ENCODE measurements at places on chromosomes 4 and X. TPM values are rescaled to one million over a fixed set of nuclear protein-coding genes. Genes with fewer than 3 reads are reported as not detected.
A peak's percentile ranks its signal among the peaks of the same experiment; 100 is the strongest.

- DNase-seq: peak; percentile 40
These were observed 33.5 kb upstream of the DCX start for GRCh38 chrX:111445485-111445884.

DNA sequence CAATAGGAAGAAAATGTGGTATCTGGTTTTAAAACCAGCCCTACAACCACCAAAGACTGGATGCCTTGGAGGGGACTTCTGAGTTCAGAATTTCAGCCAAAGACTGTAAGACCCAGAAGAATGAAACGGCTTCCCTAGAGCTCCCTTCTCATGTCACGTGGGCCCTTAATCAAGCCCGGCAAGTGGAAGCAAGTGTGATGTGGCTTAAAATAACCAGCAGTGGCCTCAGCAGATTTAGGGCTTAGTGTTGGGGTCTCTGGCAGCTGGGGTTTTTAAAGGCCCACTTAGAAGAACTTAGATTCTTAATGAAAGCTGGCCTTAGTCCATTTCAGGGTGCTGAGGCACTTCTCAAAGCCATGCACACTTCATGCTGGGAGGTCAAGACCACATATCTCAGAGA lies 111.2 kb upstream of the TBC1D9 start:
- DNase-seq: no peak

DNA sequence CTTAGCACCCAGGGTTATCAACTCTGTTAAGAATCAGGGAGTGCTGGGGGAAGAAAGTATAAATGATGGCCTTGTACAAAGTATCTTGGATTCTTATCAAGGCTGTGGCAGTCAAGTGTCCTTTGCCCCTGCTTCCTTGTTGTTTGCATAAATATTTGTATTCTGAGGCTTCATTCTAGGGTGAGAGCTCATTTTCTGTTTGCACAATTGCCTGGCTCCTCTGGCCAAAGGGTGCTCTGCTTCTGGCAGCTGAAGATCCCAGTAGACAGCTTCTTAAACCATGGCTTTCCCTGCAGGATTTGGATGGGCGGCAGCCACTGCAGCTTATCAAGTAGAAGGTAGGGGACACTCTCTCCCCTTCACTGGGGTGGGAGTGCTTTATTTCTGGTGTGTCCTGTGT lies at the start of gene GBA3:
Gene GBA3, plus strand, starts transcription at position 202 of the 400 bp plus-strand sequence.
- no peak for DNase-seq

DNA sequence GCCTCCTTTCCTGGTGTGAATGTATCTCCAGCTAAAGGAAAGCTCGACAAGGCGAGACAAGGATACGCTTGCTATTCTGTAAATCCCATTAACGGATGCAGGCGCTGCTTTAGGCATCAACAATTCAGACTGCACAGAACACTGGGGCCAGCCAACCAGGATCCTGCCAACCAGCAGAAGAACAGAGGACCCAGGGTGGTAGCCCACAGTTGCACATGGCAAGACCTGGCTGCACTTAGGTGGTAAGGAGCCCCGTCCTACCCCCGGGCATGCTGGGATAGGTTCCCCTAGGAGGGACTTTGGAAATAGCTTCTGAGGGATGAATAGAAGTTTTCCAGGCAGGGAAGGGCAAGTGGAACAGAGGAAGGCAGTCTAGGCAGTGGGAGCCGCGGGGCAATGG lies 20.7 kb downstream of the PSAPL1 start:
- no peak for DNase-seq

DNA sequence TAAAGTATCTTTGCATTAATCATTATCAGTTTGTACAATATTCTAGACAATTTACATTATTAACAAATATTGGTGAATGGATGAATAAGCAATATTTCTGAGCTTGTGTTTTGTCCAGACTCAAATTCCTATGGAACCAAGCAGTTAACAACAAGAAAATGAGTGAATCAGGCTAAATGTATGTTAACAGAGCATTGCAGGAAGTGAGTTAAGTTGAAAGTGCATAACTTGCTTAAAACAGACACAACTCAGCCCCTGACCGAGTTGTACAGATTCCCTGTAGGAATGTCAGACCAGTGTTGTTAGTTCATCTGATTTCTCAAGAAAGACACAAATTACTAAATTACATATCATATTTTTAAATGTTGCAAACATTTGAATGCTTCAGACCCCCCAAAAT lies 23.7 kb upstream of the CSN1S1 start:
- no peak for DNase-seq

DNA sequence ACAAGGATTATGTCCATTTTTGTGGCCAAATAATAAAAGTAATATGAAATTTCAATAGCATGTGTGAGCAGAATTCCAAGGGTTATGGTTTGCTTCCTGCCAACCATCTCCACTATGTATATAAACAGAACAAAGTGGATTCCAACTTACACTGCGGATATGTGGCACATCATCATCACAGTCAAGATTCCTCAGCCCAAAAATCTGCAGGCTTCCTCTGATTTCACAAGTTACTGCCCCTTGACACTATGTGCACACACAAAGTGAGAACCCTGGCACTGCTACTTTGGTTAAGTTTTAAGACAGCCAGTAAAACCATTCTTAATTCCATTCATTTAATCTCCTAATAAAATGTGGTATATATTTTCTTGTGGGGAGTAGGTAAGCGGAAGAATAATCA lies 76.4 kb downstream of the LEF1 start:
- no peak for DNase-seq

DNA sequence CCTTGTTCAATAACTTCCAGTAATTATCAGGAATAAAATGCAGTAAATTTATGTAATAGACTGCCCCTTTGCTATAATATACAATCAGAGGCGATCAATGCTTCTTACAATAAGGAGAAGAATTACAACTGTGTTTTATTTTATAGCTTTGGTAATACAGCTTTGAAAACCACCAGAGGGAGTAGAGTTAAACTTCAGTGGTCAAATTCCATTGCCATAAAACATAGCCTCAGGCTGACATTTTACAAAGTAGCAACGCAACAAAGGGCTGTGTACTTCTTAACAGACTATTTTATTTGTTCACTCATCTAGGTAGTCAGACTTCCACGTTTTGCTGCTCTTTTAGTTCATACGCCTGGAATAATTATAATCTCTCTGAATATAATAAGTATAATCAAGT lies 58.5 kb downstream of the TEX13C start:
- peak; percentile 3 for DNase-seq

DNA sequence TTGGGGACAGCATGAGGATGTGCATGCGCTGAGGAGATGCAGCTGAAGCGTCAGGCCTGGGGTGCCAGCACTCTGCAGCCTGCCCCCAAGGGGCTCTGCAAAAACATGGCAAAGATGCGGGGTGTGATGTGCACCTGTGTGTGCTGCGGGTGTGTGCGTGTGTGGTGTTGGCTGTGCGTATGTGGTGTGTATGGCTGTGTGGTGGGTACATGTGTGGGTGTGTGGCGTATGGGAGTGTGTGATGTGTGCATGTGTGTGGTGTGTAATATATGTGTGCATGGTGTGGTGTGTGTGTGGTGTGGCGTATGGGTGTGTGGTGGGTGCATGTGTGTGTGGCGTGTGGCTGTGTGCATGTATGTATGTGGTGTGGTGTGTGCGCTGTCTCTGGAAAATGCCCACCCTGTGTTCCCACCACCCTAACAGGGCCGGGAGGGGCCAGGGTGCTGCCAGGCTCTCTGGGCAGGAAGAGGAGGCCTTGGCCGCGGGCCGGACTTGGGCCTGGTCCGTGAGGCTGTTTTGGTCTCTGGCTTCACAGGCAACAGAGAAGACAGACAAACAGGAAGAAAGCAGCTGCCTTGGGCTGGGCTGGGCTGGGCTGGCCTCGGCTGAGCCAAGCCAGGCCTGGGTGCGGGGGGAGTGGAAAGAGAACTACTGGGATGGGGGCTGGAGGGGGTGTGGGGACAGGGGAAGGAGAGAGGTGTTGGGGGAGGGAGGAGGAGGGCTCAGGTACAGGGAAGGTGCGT lies 1.1 kb upstream of the AVPR2 start:
- DNase-seq: no peak

GRCh38 chrX:130176354-130176776 lies 4.6 kb downstream of the RAB33A start:
- peak; percentile 18 for DNase-seq

DNA sequence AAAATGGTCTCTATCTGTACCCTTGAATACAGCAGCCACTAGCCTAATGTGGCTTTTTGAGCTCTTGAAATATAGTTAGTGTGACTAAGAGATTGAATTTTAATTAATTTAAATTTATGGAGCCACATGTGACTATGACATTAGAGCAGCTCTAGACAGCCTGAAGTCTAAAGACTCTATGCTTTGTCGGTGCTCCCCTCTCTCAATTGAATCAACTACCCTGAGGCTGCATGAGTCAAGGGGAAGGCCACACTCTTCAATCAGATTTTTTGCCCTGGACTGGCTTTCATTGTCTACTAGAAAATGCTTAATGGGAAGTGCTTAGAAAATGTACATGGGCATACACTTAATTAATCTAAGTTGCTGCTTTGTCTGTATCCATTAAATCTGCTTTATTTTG lies 11.7 kb downstream of the TLR7 start:
- peak; percentile 80 for DNase-seq

DNA sequence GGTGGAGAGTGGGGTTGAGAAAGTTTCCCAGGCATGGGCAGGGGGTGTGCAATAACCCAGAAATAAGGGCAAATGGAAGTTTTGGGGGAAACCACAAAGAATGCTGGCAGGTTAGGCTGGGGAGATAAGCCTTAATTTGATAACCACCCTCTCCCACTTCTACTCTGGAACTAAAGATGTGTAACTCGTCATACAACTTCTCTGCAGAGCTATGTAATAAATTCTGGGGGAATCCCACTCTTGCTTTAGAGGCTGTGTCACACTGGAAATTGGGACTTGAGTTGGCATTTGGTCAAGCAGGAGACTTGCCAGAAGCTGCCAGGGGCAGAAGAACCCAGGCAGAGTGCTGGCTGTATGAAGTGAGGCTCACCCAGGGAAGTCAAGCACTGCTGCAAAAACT lies 170.9 kb upstream of the CPEB2 start:
- DNase-seq: no peak

- DNase-seq: no peak
These were observed 660.2 kb downstream of the ADGRL3 start for GRCh38 chr4:61860376-61860775.

DNA sequence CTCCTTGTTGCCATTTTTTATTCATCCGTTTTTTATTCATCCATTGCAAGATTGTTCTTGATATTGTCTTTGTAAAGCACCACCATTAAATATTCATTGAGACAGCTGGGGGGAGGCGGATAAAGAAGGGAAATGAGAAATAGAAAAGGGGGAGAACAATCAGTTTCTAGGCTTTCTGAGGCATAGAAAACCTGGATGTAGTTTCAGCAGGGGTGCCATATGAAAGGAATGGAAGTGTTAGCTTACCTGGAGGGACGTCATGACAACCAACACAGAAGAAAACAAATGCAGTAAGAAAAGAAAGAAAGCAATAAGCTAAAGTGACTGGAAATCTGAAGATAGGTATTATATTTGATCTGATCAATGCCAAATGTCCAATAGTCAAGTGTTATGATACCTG lies 276.1 kb downstream of the GASK1B start:
- no peak for DNase-seq

GRCh38 chr4:186192066-186192612 lies 772 bp downstream of the CYP4V2 start:
- peak; percentile 17 for DNase-seq

DNA sequence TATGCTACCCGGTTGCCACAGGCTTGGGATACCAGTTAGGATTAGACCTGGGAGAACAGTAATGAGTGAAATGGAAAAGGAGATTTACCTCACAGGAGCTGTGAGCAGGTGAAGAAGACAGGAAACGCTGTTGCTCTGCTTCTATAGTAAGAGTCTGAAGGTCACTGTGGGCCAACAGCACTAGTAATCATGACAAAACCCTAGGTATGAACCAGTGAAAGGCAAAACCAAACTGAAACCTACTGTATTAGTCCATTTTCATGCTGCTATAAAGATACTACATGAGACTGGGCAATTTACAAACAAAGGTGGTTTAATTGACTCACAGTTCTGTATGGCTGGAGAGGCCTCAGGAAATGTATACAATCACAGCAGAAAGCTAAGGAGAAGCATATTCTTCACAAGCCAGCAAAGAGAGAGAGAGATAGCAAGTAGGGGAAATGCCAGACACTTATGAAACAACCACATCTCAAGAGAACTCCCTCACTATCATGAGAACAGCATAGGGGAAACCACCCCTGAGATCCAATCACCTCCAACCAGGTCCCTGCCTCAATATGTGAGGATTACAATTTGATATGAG lies 736.7 kb upstream of the INTU start:
- DNase-seq: no peak

The ESX1 gene
- total RNA-seq: not detected

The MAGEA8 gene
- not detected for total RNA-seq

The WDR19 gene
- total RNA-seq: 12.5 TPM

The TLR1 gene
- total RNA-seq: 5.5 TPM

The SNX12 gene
- 93.5 TPM for total RNA-seq

The PPP4R3C gene
- 0.20 TPM for total RNA-seq

The HTATSF1 gene
- 112 TPM for total RNA-seq

The MAGEB17 gene
- total RNA-seq: not detected

The FAM184B gene
- total RNA-seq: not detected

The EMCN gene
- 0.05 TPM for total RNA-seq

All from M059J (cell line).